Brain (organoid and tissue), 16 donors: ENCODE measurements at places on chromosomes 7 and 10.

GRCh38 chr10:71061472-71061871 lies 150.9 kb upstream of the UNC5B start:
- no peak for DNase-seq

- DNase-seq = no peak
Measured at GRCh38 chr10:96501985-96502384, 11.7 kb downstream of the TLL2 start.

GRCh38 chr10:24313283-24313682 lies 104.3 kb downstream of the KIAA1217 start:
- DNase-seq = peak; percentile 28

- DNase-seq = no peak
Measured at GRCh38 chr7:7475601-7476000, 60.1 kb downstream of the COL28A1 start.

DNA sequence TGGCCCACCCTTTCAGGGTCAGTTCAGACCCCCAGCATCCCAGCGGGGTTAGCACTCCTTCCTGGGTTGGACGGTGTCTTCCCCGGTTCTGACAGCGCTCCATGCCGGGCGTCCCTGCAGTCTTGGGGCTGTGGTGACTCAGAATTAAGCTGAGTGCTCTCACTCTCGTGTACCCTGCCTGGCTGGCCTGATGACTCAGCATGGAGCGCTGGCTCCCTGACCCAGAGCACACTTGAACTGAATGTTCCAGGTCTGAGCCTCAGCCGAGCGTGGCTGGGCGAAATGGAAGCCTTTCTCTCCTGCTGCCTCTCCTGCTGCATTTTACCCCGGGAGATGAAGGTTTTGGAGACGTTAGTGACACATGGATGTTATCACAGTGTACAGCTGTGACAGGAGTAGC lies 7.1 kb downstream of the BAG3 start:
- peak; percentile 15 for DNase-seq

DNA sequence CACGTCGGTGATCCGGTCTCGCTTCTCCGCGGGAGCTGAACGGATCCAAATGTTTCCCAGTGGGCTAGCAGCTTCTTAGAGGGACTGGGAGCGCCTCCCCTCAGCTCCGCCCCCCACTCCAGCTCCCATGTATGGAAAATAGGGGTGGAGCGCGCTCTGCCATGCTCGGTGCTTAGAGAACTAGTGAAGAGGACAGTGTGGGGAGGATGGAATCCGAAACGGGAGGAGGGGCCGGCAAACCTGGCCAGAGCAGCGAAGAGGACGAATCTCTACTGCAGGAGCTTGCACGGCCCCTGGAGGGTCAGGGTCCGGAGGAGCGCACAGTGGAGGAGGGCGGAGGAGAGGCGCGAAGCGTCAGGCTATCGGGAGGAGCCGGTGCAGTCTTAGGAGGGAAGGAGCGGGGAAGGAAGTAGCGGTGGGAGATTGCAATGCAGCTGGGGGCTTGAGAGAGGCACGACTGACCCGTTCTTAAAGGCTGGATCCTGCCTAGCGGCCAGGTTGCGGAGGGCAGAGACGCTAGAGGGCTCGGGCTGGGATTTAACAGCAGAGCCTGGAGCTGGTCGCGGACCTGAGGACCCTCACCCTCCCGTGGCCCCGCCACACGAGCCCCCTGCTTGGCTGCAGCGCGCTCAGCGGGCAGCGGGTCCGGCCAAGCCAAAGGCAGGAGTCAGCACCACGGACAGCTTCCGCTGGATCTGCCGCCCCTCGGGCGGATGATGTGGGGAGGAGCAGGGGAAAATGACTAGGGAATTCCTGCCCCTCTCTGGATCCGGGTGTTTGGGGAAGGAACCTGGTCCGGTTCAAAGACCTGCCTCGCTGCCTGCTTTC lies at the start of gene PRLHR:
PRLHR (minus strand) TSS at position 51 of the 828 bp plus-strand sequence. CDS start 404 bp downstream, outside the sequence.
- DNase-seq = peak; percentile 81

DNA sequence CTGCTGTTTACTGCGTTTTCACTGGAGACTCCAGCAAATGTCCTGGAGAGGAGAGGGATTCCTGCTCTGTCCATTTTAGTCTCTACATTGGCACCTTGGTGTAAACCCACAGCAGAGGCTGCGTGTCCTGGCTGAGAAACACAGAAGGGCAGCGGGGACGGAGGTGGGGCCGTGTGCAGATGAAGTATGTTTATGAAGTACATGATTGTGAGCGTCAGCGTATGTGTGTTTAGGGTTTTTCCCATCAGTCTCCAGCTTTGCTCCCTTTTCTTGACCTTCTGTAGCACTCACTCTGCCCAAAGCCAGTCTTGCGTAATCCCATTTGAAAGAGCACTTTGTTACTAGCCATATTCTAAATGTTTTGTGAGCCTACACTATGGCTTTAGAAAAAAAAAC lies 750.7 kb upstream of the SORCS1 start:
- peak; percentile 49 for DNase-seq
